Mucosa of descending colon (tissue), 3 donors: ENCODE measurements at places on chromosomes 16 and 17.

DNA sequence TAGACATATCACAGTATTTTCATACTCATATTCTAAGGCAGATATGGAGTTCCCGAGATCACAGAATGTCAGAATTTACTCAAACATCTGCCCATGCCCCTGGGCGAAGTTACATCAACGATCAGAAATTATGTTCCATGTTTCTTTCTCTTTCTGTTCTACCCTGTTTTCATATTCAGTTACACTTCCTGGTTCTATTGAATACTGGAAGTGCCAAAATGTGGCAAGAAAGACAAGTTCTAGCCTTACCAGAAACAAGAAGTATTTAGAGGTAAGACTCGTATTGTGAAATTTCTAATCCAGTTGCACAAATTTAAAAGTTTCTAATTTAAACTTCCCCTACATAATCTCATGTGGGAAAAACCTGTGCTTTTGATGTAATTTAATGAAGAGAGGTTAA, 36.1 kb downstream of the KCNJ2 start:
- no peak for DNase-seq

DNA sequence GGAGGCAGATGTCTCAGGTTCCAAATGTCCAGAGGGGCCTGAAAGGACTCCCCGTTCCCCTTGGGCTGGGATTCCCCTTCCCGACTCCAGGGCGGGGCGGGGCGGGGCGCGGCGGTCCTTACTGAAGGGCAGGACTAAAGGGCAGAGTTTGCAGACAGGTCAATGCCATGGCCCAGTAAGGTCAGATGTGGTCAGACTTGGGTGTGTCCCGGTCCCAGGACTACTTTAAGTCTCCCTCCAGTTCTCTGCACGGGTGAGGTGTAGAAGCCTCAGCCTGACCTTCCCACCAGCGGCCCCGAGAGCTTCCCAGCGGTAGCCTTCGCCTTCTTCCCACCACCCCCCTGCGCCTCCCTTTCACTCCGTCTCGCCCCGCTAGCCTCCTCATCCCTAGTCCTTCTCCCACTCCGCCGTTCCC, 532 bp downstream of the KDM6B start:
- peak; percentile 87 for DNase-seq

DNA sequence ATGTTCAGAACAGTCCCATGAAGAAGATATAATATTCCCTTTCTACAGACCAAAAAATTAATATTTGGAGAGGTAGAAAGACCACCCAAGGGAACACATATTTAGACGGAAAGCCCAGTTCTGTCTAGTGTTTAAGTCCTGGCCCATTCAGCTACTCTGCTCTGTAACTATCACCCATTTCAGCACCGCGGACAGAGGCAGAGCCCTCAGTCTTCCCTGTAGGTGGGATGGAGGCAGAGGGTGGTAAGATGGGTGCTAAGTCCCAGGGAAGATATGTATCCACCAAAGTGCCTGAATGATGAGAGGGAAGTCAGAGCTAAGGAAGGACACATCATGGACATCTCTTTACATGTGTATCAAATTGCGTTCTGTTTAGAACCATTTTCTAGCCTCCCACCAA, 27.8 kb upstream of the C16orf78 start:
- no peak for DNase-seq

DNA sequence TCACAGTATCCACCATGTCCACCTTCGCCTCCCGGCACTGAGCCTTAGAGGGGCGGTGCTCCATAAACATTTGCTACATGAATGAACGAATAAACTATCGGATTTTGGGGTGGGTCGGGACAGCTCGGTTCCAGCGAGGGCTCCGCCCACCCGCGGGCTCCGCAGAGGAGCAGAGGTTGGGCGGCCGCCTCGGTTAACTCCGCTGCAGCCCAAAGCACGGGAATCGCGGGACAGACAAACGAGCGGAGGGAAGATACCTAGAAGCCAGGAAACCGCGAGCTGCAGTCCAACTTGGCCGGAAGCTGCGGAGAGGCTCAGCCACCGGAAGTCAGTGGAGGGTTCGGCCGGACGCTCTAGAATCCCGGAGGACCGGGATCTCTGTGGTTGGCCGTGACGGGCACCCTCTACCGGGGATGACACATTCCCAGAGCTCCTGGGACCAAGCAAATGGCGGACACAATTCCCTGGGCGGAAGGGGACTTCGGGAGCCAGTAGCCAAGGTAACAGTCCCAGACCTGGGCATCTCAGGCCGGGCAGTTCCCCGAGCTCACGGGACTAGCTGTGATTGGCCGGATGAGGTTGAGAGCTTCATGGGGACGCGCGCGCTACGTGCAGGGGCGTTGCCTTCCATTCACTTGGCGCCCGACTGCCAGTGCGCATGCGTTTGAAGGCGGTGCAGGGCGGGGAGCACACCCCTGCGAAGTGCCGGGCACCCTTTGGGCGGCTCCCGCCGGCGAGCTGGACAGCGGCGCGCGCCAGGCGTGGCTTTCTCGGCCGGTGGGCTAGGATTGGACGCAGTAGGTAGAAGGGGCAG, 489 bp upstream of the MAPK7 start:
- peak; percentile 99 for DNase-seq

DNA sequence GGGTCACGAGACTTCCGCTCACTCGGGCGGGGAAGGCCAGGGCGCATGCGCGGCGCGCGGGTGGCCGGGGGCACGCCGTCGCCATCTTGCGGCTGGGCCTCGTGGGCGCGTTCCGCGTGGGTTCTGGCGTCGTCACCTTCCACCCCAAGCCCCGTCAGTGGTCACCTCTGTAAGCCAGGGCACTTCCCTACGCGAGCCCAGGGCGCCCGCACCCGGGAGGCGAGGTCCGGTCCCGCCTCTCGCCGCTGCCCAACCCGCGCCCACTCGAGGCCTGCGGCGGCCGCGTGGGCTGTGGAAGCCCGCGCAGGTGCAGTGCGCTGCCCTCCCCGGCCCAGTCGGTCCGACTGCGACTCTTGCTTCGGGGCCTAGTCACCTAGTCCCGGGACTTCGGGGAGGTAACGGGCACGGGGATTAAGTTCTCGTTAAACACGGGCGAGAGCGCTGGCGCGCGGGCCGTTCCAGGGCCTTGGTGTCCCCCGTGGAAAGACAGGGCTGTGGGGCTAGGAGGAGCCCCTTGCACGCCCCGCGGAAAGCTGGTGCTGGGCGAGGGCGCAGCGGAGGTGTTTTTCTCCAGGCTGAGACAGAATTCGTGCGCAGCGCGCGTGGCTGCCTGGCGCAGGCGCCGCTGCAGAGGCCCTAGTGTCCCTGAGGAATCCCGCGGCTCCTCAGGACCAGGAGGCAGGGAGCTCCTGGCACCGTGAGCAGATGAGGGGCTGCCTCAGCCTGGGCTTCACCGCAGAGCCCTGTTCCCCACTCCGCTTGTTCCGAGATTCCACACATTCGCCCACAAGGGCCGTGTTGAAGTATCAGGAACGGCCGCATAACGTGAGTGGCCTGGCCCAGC, 472 bp upstream of the ARHGDIA start:
- DNase-seq: peak; percentile 96
